NCI-H187 (cell line): ENCODE measurements at places on chromosomes 4 and X.
A peak's percentile ranks its signal among the peaks of the same experiment; 100 is the strongest.

- DNase-seq = no peak
These were observed 2.9 kb downstream of the IL9R start for GRCh38 chrX:156000361-156000926.

- DNase-seq = no peak
These were observed 15.9 kb downstream of the PCGF3 start for GRCh38 chr4:721261-722168.

DNA sequence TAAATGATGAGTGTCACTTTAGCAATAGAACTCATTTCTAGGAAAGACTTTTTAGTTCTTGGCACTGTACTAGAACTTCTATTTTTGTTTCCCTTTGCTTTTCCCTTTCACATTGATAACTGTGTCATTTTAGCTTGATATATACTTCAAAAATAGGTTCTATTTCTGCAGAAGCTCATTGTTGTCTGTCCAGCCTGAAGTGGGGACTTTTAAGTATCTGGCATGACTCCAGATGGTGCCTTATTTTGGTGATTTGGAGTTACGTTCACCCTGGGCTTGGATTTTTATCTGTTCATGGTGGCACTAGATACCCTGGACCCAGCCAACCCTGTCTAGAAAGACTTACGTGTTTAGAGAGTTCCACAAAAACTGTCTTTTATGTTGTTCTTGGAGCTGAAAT lies 3.4 kb downstream of the ABHD18 start:
- DNase-seq = no peak

- peak; percentile 25 for DNase-seq
These were observed 581 bp downstream of the UBE2K start for GRCh38 chr4:39698424-39699009.

DNA sequence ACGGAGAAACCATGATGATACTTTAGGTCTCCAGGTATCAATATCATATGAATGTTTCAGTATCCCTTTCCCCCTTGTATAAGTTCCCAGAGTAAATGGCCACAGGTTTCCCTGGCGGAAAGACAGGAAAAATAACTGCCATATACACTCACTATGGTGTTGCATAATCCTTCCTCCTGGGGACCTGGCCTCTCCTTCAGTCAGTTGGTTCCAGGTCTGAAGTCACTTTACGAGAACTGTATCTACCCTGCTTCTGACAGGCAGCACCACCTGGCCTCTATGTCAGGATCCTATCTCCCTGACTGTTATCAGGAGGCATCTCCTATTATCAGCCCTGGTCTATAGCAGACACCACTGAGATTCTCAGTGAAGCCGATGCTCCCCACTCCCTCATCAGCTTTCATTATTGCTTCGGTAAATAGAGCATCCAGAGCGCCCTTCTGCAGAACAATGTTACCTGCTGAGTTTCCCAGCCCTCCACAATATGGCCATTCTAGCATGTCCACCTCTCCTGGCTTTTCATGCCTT lies 22.6 kb downstream of the HAUS3 start:
- no peak for DNase-seq

- DNase-seq = no peak
These were observed 13.7 kb downstream of the SCD5 start for GRCh38 chr4:82784681-82785610.

- DNase-seq = no peak
These were observed 282.0 kb downstream of the ARHGAP24 start for GRCh38 chr4:85756938-85757337.

DNA sequence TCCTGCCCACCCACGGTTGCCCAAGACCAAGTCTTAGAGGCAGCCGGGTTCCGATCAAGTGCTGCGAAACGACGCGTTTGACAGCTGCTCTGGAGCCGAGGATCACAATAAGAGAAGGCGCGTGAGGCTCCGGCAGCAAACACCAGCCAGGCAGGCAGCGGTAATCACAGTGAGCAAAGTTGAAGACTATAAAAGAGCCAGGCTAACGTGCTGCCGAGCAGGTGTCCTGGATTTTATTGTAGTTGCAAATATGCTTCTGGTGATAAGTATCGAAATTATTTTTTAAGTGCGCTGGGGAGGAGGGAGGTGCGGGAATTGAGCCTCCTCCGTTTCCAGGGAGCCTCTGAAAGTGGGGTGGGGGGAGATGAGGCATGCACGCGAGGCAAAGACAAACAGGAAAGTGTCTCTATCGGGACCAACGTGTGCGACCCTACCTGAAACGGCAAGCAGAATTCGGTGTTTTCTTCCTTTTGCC lies 590 bp downstream of the GABRA2 start:
- no peak for DNase-seq

DNA sequence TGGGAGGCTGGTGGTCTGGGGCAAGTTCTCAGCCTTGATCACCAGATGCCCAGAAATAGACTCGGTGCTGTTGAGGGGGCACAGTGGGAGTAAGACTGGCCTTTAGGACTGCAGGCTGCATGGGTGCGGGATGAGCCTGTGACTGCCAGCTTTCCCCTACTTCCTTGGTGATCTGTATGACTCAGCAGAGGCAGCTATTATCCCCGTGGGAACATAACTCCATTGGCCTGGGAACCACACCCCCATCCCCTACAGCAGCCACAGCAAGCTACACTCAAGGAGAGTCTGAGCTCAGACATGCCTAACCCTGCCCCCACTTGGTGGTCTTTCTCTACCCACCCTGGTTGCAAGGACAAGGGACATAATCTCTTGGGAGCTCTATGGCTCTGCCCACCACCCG lies 20.6 kb downstream of the CLIC2 start:
- no peak for DNase-seq

DNA sequence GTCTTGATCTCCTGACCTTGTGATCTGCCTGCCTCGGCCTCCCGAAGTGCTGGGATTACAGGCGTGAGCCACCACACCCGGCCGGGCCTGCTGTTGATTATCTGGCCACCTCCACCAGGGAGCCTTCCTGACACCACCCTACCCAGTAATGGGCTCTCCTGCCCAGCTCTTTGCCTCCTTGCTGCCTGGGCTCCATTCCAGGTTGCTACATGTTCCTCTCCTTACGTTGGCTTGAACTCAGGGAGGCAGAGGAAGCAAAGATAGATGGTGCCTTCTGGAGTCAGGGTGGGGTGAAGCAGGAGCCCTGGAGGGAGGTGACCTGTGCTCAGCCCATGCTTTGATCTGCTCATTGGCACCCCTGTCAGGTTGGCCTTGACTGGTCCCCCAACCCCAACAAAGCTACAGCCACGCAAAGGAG lies 26.3 kb downstream of the FLNA start:
- no peak for DNase-seq

- DNase-seq = no peak
These were observed 8.9 kb downstream of the AMBN start for GRCh38 chr4:70600977-70601376.

DNA sequence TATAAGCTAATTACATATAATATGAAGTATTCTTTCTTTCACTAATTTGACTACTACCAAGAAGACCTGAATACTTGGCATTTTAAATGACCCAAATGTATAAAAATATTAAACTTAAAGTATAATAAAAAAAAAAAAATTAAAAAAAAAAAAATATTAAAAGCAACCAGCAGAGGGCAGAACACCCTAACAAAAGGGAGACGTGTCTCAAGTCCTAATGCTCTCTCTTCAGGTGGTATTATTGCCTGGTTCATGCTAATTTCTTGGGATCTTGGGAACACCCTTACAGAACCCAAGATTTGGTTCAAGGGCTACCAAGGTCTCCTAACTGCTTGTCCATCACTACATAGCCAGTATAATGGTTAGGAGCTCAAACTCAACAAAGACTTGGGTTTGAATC lies 754.8 kb downstream of the RAB28 start:
- DNase-seq = no peak

DNA sequence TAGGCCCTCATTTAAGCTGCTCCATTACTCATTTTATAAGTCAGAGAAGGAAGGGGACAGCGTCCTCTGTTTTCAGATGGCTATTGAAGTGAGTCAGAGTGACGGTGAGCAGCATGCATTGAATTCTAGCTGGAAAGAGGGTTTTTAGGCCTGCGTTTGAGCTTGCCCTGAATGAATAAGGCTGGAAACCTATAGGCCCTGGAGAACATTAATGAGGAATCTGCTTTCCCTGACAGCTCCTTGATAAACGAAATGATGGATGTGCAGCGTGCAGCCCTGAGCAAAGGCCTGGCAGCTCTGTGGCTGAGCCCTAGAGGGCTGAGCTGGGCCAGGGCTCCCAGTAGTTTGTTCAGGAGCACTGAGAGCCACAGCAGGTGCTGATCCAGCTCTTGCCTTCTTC lies 33.4 kb downstream of the TBL1X start:
- no peak for DNase-seq

DNA sequence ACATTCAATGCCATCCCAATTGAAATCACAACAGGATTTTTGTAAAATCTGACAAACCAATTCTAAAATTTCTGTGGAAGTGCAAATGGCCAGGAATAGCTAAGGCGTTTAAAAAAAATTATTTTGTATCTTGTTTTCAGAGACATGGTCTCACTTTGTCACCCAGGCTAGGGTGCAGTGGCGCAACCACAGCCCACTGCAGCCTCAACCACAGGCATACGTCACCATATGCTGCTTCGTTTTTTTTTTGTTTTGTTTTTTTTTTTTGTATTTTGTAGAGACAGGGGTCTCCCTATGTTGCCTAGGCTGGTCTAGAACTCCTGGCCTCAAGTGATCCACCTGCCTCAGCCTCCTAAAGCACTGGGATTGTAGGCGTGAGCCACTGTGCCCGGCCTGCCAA lies 24.5 kb downstream of the ZNF41 start:
- DNase-seq = no peak
